ENCODE measurements at places on chromosomes 11 and 22.

DNA sequence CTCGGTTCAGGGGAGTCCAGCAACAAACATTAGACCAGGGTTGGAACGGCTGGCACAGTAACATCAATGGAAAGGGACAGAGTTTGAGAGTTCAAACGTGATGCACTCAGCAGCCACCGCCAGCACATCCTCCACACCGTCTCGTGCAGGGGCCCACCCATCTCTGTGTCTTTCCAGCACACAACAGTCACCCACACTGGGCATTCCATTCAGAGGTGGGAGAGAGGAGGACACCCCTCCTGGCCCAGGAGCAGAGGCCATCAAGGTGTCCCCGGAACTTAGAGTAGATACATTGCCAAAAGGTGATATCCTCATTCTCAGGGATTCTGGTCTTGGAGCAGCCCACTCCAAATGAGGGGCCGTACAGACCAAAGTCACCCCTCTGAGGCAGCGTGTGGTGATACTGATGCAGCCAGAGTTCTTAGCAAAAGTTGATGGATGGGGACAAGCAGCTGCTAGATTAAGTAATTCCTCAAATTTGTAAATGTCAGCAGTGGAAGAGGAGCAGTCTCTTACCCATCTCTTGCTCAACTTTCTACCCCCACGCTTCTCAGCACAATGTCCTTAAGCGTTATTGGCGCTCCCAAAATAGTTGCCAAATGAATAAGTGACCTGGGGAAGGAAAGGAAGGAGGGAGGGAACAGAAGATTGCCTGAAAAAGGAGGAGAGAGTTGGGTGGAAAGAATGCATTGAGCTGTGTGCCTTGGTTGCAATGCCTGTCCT is 5.5 kb downstream of the SNAP29 start:
- DNase-seq: no peak

DNA sequence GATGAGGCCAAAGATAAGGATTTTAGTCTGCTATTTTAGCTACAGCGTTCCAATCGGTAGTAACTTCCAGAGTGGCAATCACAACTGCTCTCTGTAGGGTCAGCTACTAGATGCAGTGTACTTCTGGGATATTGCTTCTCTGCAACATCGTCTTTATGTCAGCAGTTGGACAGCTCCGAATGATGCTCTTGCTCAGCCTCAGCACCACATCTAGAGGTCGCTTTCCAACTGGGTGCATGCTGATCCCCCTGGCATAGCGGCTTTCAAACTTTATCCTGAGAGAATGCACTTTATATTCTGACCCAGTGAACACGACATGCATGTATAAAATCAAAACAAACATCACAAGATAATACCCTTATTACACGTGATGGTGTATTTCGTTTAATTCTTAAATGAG is 219.6 kb downstream of the C11orf87 start:
- no peak for DNase-seq

- no peak for DNase-seq
Observed at GRCh38 chr11:93020248-93021046, 51.0 kb downstream of the MTNR1B start.

DNA sequence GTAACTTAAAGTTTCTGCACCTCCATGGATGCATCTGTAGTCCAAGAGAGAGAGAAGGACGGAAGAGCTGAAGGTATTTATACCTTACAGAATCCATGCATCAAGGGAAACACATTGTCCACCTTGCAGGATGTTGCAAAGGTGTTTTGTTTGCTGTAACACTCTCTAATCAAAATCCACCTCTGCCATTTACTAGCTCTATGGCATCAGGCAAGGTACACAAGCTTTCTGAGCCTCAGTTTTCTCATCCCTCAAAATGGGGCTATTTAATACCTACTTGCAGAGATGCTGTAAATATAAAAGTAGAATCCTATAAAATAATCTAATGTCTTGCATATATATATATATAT is 21.6 kb upstream of the SPON1 start:
- no peak for DNase-seq

GRCh38 chr11:9600644-9601036 is 27.2 kb downstream of the WEE1 start:
- DNase-seq: no peak

DNA sequence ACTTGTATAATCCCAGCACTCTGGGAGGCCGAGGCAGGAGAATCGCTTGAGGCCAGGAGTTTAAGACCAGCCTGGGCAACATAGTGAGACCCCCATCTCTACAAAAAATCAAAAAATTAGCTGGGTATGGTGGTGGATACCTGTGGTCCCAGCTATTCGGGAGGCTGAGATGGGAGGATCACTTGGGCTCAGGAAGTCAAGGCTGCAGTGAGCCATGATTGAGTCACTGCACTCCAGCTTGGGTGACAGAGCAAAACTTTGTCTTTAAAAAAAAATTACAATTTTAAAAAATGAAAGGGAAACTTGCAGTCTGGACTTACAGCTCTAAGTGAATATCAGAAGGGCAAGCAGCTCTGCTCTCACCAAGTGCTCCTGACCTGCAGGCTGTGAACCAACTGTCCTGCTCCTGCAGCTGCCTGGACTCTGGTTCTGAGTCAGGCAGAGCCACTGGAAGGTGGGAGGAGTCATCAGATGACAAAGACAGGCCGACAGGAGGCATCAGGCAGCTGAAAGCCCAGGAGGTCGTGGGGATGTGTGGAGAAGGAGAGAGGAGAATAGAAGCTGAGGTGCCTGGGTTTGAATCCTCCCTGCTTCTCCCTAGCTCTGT is 9.6 kb downstream of the SMTNL1 start:
- DNase-seq: no peak
